Forelimb muscle (tissue), 1 donor: ENCODE measurements at places on chromosomes 6 and 20.

- no peak for DNase-seq
These were observed 10.7 kb downstream of the MSH5 start for GRCh38 chr6:31750411-31751022.

- no peak for DNase-seq
These were observed 5.8 kb downstream of the KIAA0319 start for GRCh38 chr6:24640166-24640565.

DNA sequence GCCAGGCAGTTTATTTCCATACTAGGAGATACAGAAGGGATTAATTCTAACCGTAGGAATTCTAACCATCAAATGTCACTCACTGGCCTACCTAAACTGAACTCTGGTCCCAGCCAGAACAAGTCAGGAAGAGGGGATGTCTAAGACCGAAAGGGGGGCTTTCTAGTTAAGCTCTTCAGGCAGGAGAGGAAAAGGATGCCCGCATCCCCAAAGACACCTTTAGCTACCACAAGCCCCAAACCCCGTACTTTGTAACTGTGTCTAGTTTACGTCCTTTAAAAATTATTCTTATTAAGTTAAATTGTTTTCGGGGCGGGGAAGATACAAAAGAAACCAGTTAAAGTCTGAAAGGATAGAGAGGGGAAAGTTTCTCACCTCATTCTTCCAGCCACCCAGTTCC, 1.2 kb upstream of the ZNF76 start:
- DNase-seq, result no peak

- no peak for DNase-seq
These were observed 87.6 kb downstream of the BTBD9 start for GRCh38 chr6:38552121-38552520.

GRCh38 chr20:24134284-24134683, 145.7 kb upstream of the GGTLC1 start:
- no peak for DNase-seq

GRCh38 chr6:125296471-125296870, 5.3 kb downstream of the HDDC2 start:
- DNase-seq, result no peak
